ENCODE measurements at places on chromosomes 1 and 21.

GRCh38 chr1:160584784-160585183 lies 5.5 kb upstream of the CD84 start:
- no peak for DNase-seq

DNA sequence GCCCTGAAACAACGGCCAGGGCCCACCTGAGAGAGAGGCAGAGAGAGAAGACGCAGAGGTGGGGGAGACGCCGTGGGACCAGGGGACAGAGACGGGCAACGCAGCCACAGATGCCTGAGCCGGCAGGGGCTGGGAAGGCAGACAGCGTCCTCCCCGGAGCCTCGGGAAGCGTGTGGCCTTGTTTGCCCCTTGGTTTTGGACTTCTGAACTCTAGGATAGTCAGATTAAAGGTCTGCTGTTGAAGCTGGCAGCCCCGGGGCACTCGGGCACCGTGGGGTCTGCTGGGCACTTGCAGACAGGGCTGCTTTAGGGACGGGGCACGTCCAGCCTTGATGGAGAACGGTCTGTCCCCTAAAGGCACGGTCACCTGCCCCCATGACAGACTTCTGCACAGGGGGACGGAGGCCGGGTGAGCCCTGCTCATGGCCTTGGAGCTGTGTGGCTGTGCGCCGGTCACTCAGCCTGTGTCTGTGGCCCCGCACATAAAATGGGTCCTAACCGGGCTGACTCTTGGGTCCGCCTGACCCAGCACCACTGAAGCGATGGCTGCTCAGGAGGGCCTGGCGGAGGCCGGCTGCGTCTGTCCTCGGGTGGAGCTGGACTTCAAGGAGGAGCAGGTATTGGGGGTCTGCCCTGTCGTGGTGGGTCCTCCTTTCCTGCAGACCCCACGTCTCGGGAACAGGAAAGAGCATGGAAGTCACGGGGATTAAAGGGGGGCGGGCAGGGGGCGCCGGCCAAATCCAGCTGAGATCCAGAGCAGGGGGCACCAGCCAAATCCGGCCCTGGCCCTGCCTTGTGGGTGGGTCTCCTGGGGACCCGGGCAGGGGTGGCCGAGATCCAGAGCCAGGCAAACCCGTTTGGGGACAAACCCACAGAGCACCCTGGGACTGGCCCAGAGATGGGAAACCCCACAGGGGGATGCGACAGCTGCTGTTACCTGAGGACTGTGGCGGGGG lies 9.6 kb upstream of the RNF223 start:
- no peak for DNase-seq

GRCh38 chr1:7076572-7076971 lies 291.3 kb downstream of the CAMTA1 start:
- DNase-seq, result no peak

DNA sequence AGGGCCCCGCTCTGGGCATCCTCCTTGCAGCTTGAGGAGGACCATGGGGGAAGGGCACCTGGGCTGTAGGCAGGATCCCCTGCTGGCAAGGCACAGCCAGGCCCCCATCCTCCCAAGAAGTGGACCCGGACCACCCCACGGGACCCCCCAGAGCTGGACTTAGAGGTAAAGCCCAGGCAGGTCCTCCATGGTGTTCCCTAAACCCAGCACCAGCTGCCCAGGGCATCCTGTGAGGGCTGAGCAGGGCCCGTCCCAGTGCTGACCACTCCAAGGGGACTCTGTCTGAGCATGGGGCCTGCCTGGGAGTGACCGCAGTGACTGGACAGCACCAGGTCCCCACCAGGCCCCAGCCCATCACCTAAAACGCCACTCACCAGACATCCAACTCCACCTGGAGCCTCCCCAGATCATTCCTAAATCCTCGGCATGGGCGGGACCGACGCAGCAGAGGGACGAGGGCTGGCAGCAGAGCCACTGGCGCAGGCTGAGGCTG lies 21.3 kb downstream of the COL6A2 start:
- no peak for DNase-seq

DNA sequence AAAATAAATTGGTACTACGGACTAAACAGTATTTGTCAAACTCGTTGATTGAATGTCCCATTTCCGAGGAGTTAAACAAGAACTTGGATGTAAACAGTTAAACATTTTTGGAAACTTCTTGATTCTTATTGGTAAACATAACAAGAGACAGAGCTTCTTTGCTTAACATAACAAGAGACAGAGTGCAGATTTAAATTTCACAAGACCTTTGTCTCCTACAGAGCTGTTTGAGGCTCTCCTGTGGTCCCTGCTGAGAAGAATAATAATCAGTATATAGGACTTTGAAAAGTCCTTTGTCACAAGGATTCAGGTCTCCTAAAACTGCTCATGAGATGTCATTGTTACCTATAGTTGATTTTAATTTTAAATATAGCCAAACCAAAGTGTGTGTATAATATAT lies 170.6 kb upstream of the C21orf91 start:
- no peak for DNase-seq

DNA sequence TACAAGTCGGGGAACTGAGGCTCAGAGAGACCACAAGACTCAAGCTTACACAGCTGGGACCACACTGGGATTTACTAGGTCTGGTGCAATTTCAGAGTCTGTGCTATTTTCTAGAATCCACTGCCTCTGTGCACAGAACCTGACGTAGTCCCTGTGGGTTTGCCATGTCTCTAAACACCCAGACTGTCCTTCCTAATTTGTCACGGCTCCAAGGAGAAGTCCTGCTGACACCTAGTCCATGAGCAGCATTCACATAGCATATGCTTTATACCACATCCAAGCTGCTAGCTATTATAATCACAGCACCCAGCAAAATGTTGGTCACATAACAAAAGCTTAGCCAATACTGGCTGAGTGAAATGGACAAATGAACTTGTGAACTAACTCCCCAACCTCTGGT lies 79.0 kb upstream of the HMGB4 start:
- no peak for DNase-seq

- DNase-seq, result no peak
These were observed 470.8 kb downstream of the AJAP1 start for GRCh38 chr1:5125208-5125607.

DNA sequence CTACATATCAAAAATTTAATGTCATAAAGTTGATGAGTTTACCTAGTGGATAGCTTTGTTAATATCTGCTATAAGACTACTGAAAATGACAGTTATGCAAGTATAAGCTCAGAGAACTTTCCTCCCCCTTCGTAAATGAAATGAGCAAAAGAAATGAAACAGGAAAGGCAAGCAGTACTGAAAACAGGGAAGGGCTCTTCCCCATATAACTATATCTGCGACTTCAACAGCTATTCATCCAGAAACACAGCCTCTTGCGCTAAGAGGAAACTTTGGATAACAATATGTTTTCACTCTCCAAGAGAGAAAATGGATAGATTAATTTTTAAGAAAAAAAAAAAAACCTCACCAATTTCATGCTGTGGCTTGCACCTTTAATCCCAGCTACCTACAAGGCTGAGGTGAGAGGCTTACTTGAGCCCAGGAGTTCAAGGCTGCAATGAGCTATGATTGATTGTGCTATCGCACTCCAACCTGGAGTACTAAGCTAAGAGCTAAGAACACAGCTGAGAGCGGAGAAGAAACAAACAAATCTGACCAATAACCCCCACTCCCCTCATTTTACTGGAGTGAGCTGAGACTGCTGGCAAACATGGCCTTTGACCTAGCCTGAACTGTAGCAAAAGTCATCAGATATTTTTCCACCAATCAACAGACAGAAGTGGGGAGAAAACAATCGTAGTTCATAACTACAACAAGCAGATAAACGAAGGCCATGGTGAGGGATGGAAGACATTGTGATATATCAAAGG lies 29.0 kb downstream of the METTL18 start:
- DNase-seq, result no peak

DNA sequence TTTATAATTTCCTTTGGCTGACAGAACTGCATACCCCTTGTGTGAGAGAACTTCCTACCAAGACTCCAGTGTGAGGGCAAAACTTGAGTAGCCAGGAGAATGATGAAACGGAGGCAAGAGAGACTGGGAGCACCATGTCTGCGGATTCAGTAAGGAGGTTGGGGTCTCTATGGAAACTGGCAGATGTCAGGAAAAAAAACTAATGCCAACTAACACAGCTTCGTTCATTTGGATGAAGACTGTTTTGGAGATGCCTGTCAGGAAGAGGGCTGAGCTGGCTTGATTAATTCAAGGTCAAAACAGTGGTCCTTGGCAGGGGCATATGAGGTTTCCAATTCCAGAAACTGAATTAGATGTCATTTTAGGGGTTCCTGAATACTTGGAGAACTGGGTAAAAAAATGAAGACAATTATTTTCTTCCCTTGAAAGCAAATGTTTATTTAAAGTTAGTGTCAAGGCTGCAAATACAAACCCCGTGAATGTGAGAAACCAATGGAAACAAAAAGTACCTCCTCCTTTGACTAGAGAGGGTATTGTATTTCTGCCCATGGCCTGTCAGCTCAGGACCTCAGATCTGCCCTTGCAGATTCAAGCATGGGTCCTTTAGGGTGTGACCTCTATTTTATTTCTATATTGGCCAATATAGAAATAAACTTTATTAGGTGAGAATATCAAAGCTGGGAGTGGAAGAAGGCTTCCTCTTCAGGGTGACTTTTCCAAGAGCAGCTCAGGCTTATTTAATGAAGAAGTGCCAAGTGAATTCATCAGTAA lies 110.5 kb downstream of the MAST2 start:
- no peak for DNase-seq

DNA sequence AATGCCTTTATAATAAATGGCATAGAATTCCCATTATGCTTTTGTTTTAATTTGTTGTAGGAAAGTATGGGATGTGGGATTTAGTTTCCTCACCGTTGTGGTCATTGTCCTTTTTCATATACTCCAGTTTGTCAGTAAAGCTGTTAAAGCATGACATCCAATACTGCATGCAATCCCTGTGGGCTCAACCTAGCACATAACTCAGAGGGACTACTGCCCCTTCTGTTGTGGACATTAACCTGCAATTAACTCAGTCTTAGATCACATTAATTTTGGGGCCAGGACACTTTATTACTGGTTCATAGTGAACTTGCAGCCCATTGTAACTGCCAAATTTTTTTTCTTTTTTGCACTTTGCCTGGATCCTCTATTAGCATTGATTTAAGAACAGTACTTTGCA lies 112.5 kb downstream of the DNM3 start:
- no peak for DNase-seq

GRCh38 chr21:45914321-45914845 lies 67.2 kb upstream of the COL6A1 start:
- DNase-seq, result no peak

DNA sequence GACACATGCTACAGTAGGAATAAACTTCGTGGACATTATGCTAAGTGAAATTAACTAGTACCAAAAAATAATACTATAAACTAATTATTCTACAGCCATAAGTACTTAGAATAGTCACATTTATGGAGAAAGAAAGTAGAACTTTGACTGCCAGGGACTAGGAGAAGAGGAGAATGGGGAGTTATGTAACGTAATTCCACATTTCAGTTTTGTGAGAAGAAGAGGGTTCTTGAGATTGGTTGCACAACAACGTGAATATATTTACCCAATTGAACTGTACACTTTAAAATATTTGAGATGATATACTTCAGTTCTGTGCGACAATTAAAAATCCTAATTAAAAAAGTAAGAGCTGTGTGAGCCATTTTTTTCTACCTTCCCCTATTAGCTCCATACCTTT lies 1412.9 kb downstream of the PLA2G4A start:
- no peak for DNase-seq

DNA sequence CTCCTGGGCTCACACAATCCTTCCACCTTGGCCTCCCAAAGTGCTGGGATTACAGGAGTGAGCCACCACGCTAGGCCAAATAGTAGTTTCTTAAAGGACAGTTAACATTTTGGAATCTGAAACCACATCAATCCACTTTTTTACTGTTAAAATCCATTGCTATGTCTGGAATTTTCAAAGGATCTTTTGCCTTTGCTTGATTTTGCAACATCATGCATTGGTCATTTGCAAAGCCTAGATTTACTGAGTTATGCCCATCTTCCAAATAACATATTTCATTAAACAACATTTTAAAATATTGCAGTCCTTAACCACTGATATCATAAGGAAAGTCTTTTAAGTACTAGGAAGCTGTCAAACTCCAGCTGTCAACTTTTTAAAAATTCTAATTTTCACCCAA lies 3.3 kb downstream of the POGZ start:
- peak; percentile 77 for DNase-seq

DNA sequence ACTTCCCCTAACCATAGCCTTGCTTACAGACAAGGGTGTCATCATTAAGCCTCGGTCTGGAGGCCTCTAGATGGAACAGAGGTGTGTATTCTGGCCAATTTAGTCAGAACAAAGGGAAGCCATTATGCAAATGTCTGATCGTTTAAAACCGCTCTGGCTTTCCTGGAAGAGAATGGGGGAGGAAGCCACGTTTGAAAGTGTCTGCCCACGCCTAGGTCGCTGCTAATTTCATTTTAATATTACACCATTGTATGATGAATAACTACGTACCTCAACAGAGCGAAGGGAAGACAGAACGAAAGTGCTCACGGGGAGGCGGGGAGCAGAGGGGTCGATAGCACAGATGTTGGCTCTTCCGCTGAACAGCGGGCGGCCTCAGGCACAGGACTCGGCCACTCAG lies 41.1 kb upstream of the CSF3R start:
- DNase-seq, result no peak
